ENCODE measurements at places on chromosomes 3 and 15.

GRCh38 chr3:155991212-155991611 lies 120.8 kb downstream of the GMPS start:
- DNase-seq, result no peak

DNA sequence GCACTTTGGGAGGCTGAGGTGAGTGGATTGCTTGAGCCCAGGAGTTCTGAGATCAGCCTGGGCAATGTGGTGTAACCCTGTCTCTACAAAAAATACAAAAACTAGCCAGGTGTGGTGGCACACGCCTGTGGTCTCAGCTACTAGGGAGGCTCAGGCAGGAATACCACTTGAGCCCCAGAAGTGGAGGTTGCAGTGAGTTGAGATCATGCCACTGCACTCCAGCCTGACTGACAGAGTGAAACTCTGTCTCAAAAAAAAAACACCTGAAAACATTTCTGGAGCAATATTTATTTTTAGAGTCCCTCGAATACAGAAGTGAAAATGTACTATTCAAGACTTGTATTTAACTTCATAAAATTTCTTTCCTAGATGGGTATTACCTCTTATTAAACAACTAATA lies 4.6 kb downstream of the SPCS1 start:
- DNase-seq, result no peak

DNA sequence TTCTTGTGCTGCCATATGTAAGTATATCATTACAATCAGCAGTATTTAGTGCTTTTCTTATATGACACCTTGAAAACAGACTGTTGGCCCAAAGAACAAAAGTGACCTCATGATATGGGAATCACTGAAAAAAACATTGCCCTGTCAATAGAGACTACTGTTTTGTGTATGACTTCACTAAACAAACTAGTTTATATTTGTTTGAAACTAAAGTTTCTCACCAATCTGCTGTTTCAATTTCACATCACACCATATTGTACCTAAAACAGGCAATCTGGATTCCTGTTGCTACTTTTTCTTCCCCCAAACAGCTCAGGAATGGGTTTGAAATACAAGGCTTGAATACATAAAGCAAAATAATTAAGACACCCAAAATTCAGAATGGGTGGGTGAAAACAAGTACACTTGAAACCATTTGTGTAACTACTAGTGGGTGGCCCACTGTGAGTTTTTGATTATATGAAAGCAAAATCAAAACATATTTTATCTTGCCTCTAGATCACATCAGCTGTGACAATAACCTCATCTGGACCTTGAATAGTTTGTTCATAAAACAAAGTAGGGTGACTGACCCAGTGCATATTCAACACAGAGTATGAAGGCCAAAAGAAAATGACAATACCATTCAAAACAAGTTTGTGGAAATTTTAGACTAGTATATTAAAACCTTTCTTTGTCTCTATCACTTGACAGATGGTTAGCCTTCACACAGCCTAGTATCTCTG lies 5.9 kb downstream of the ZBTB20 start:
- no peak for DNase-seq

GRCh38 chr15:62726461-62726860 lies 316.1 kb upstream of the TPM1 start:
- DNase-seq, result no peak

- DNase-seq, result no peak
Measured at GRCh38 chr15:32967521-32967920, 227.0 kb downstream of the FMN1 start.

GRCh38 chr3:196399485-196399945 lies 32.7 kb downstream of the UBXN7 start:
- no peak for DNase-seq

GRCh38 chr3:4478261-4478660 lies 11.2 kb upstream of the SUMF1 start:
- DNase-seq, result no peak

DNA sequence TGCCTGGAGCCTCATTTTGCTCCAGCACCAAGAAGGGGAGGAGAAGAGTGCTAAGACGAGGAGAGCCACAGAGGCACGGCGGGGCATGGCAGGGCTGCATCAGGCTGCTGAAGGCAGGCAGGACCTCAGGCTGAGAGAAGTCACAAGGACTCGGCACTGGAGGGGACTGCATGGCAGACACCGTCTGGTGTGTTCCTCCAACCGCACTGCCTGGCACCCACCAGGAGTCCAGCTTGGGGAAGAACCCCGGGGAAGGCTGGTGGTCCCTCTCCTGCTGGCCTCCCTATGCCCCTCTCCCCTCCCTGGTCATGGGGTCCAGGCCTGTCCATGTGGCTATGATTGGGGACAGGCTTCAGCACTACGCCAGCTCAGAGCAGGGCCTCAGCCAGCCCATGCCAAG lies 153.2 kb upstream of the MEF2A start:
- DNase-seq, result no peak

DNA sequence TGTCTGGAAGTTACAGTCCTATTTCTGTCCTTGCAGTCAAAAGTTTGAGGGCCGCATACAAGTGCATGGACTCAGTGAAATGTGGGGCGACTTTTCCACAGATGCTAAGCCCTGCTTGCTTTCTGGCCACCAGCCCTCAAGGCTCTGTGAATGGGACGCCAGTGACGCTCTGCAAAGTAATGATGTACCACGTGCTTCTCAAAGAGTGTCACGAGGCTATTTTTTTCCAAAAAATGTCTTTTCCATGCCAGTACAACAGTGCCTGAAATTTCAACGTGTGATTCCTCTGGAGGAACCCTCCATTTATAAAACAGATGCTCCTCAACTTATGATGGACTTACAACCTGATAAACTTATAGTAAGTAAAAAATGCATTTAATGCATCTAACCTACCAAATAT lies 281.8 kb upstream of the CRBN start:
- DNase-seq, result no peak

DNA sequence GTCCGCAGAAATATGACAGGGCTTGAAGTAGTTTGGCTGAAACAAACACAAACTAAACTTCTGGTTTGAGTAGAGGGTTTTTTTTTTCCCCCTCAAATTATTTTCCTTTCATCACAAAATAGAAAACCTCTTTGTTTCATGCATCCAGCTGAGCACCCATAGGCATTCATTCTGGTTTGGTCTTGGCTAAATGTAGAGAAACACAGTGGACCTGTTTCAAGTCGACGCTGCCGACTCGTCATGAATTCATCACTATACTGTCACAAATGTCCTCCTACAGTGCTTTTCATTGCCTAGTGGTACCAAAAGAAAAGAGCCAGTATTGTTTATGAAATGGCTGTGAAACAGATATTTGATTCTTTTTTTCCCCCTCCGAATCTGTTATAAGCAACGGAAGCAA lies 52.4 kb upstream of the GYG1 start:
- no peak for DNase-seq

DNA sequence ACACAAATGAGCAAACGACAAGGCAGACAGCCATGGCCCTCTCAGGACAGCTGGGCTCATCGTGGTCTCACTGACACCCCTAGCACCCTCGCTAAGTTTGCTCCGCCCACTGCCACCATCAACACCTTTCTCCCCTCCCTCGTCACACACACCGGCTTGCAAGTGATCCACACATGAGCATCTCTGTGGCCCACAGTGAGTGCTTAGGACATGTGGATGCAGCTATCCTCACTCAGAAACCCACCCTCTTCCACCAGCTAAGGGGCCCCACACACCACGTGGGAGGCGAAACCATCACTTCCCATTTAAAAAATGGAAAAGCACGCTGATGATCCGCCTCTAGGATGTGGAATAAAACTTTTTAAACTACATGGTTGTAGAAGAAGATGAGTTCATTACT lies 105.6 kb downstream of the OCA2 start:
- DNase-seq, result no peak

DNA sequence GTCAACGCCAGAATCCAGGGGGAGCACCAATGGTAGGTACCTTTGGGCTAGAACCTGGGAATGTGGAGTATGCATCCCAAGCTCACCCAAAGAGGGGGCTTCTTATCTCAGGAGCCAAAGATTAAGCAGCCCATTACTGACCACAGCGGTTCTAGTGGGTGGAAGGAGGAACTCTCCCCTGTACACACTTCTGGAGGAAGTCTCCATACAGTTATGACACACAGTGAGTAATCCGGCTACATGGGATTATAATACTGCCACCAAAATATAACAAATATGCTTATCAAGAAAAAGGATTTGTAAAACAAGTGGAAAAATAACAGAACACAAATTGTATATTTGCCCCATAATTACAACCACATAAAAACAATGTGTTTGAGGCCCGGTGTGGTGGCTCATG lies 8.4 kb downstream of the MYO1E start:
- DNase-seq, result no peak

DNA sequence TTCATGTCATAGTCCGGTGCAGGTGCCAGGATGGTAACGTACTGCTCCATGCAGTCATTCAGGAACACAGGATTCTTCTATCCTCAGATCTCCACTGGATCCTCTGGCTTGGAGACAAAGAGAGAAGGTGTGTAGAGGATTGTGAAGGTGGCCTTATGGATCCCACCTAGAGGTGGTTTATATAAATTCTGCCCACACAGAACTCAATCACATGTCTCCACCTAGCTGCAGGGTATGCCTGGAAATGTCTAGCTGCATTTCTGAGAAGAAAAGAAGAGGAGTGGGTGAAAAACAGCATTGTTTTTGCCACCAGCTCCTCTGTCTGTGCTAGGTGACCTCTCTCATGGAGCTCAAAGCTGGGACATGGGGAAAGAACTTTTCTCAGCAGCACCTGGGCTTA lies 478.7 kb downstream of the PDCD6IP start:
- no peak for DNase-seq

DNA sequence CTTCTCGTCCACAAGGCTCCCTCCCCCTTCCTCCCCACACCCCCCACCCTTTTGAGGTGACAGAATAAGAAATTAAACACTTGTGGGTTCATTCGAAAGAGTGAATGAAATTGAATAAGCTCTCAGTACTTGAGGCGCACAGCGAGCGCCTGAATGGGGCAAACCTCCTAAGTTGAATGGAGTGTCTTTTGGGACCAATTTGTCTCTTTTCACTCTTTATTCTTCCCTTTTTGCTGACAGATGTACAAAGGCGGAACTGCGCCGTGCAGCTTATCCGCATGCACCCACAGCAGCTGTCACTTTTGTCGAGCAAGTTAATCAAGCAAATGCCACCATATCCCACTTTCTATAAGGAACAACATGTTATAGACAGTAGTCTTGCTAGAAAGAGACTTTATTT lies 47.9 kb upstream of the FEZF2 start:
- DNase-seq, result no peak

GRCh38 chr3:143604402-143605185 lies 243.7 kb downstream of the SLC9A9 start:
- DNase-seq, result no peak

DNA sequence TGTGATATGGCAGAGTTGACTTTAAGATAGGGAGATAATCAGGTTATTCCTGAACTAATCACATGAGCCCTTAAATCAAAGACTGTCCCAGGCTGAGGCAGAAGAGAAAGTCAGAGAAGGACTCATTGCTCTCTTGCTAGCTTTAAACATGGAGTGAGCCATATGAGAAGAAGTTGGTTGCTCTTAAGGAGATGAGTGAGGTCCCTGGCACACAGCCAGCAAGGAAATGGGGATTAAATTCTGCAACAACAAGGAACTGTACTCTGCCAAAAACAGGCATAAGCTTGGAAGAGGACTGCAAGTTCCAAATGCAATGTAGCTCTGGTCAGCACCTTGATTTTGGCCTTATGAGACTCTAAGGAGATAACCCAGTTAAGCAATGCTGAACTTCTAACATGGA lies 457.0 kb downstream of the PLOD2 start:
- no peak for DNase-seq

- DNase-seq, result no peak
Measured at GRCh38 chr3:39025222-39025970, 26.3 kb downstream of the SCN11A start.

DNA sequence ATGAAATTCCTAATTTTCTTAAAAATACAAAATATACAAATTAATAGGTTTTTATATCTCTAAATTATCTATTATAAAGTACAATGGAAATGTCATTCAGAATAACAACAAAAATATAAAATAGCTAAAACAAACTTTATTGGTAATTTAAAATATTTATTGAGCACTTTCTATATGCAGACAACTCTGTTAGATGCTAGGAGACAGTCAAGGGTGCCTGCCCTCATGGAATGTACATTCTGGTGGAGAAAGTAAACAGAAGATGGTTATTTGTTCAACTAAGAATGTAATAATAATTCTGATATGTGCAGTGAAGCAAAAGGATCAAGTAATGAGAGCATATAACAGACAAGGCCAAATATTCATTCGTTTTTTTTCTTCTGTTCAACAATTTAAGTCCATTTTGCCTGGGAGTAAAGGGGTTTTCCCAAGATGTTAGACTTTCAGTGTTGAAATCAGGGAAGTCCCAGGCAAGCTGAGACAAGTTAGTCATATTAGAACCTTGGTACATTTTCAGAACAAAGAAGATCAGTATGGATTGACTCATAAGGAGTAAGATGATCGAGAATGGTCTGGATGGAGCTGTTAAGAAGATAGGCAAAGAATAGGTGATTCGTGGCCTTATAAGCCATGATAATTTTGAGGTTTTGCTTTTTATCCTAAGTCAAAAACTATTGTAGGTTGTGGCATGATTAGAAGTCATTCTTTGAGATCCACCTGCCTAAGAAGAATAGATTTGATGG lies 150.2 kb upstream of the MLF1 start:
- no peak for DNase-seq

DNA sequence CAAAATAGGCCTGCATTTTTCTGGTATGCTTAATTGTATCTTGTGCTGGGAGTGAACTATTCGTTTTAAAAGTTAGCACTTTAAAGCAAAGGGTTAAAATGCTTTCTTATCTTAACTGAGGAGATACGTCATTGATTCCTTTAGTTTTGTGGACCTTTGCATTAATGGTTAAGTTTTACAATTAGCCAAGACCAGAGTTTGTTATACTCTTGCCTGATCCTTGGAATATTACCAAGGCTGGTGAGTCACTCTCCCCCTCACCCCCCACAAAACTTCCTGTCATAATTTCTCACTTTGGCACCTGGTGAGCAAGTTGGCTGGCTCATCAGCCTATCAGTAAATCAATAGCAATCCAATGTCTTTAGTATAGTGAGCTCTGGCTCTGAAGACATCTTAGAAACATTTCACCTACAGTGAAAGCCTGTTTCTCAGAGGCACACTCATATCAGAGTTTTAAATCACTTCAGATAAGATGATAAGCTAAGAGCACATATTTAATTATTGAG lies 26.7 kb downstream of the SLC2A2 start:
- DNase-seq, result no peak

DNA sequence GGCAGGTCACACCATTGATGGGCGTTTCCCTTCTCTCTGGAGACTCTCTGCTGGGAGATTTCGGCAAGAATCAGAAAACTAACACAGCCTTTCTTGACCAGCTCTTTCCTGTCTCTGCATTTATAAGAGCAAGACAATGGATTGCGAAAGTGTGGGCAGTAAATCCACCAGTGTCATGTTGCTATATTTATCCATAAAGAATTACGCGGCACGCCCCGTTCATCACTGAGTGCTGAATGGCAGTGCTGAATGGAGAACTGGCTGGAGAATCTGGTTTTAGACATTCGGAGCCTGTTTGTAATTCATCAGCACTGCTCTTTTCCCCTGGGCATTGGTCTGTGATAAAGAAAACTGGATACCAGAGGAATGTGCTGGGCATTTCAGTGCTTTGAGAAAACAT lies 2.0 kb upstream of the CEMIP start:
- DNase-seq, result no peak
